CD4-positive, alpha-beta T cell treated with Interleukin-15 for 4 hours (primary cell): ENCODE measurements at places on chromosomes 1 and 21.

GRCh38 chr1:50634251-50634650, 211.0 kb upstream of the DMRTA2 start:
- DNase-seq = no peak

GRCh38 chr1:43549921-43550597, 19.4 kb downstream of the PTPRF start:
- DNase-seq = no peak

DNA sequence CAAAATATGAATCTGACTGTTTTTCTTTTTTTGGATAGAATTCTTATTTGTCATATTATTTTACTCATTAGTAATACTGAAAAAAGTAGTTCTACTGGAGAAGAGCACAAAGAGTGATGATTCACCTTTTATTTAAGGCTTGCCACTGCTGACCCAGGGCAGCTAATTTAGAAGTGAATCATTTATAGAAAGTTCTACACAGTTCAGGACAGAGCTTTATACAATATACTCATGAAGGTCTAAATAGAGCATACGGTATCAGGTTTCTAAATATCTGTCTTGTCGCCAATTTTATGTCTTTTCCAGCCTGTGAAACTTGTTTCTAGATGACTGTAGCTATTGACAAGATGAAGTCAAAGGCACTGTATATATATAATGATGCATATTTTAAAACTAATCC, 25.0 kb downstream of the GIPC2 start:
- DNase-seq = no peak

DNA sequence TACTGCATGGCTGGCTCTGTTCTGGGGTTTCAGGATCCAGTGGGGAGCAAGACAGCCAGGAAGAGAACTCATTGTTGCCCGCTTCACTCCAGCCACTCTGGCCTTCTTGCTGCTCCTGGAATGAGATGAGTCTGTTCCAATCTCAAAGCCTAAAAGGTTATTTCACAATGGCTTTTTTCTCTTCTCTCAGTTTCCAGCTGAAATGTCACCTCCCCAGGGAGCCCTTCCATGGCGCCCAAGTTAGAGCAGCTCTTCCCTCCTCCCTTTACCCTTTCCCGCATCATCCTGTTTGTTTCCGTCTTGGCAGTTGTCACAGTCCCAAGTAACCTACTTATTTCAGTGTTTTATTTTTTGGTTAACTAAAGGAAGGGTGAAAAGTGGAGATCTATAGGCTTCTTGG, 15.8 kb downstream of the PLA2G2A start:
- DNase-seq = no peak

DNA sequence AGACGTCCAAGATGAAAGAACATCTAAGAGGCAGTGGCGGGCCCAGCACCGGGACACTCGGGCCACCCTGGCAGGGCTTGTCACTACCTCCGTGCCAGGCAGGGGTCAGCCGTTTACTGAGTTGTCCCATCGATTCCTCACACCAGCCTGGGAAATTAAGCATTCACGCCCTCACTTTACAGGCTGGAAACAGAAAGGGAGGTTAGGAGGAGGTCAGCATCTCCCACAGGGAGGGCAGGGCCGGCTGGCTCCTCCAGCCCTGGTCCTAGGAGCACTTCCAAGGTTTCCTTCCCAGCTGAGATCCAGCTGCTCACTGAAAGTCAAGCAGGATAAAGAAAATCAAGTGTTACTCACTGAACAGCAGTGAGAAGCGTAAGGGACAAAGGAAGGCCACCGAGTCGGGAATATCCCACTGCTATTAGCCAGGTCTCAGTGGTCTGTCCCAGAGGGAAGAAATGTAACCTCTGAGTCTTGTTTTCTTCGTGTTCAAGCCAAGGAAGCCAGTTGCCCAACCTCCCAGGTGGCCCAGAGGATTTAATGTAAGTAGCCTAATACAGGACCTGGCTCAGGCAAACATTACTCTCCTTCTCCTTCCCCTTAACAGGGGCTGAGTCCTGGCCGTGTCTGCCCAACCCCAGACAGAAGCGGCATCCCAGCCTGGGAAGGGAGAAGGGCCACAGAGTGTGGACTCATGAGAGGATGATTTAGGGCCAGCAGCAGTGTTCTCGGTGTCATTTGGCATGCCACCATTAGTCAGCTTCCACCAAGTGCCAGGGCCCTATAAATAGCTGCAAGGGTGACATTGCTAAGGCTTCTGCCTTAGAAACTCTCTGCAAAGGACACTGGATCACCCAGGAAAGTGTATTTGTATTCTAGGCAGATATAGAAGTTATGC, 203.1 kb upstream of the GALNT2 start:
- no peak for DNase-seq

DNA sequence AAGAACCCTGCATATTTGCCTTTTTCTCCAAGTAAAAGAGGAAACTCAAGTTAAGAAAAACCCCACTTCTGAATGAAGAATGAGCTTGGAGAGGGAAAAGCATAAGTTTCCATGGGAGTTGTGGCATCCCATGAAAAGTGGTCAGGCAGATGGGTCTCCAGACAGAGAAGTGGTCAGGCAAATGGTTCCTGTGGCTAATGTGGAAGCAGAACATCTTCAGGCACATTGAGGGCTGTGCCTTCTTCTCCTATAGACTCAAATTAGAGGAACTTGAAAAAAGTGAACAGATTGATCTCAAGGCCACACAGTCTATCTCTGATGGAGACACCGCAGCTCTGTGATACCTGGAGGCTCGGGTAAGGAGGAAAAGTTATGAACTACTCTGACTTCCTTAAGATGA, 55.7 kb upstream of the KIRREL1 start:
- no peak for DNase-seq

DNA sequence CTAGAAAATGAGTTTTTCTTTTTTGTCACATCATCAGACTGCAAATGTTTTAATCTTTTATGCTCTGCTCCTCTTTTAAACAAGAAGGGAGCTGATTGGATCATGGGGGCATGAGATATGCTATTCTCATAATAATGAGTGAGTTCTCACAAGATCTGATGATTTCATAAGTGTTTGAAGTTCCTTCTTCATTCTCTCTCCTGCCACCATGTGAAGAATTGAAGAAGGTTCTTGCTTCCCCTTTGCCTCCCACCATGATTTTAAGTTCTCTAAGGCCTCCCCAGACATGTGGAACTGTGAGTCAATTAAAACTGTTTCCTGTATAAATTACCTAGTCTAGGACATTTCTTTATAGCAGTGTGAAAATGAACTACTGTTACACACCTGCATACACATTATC, 218.2 kb downstream of the NRIP1 start:
- DNase-seq = no peak

DNA sequence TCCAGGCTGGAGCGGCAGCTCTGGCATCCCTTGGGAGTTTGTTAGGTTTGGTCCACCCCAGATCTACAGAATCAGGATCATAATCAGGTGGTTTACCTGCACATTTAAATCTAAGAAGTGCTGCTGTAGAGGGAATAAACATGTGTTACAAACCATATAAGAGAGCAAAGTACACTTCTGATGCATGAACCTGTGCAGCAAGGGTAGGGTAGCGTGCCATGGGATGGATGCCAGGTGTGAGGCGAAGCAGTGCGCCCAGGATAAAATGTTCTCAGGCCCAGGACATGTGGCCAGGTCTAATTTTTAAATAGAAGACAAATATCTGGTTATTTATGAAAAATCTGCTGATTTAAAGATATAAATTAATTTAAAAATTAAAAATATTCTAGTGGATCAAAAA, 308.8 kb upstream of the USP24 start:
- no peak for DNase-seq

GRCh38 chr1:185420588-185421081, 103.6 kb upstream of the IVNS1ABP start:
- peak; percentile 64 for DNase-seq

GRCh38 chr1:228463559-228464455, 23.4 kb upstream of the RNF187 start:
- peak; percentile 44 for DNase-seq
